Left renal cortex interstitium (tissue), 4 donors: ENCODE measurements at places on chromosomes 6 and 20. TPM values are rescaled to one million over a fixed set of nuclear protein-coding genes. Genes with fewer than 3 reads are reported as not detected.

CDH4 gene
- polyA plus RNA-seq: 7.1 TPM

ABT1 gene
- 17.9 TPM for polyA plus RNA-seq

DSN1 gene
- polyA plus RNA-seq: 16.6 TPM

LAMA5 gene
- polyA plus RNA-seq: 116 TPM

ULBP2 gene
- polyA plus RNA-seq: 0.47 TPM

KCNB1 gene
- polyA plus RNA-seq: 1.1 TPM

GPR63 gene
- polyA plus RNA-seq: 4.5 TPM

PI3 gene
- not detected for polyA plus RNA-seq

SLC17A3 gene
- 0.79 TPM for polyA plus RNA-seq

DNA sequence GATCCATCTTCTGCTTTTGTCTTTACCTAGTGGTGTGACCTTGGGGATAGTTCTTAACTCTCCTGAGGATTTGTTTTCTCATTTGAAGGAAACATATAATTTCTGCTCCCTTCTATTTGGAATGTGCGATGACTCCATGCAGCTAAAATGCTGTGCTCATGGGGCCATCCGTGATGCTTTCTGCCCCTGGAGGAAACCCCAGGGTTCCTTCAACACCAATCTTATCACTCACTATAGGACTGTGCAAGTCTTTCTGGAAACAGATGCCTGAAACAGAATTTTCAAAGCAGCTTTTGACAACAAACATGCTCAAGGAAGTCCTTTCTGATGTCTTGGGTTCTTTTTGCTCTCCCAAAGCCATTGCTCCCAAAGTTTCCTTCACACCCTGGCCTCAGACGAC, 128.8 kb upstream of the GGTLC1 start:
- no peak for DNase-seq

- no peak for DNase-seq
These were observed 430.3 kb upstream of the SULF2 start for GRCh38 chr20:48215536-48215935.

GRCh38 chr20:56934888-56935287, 305.8 kb downstream of the TFAP2C start:
- no peak for DNase-seq

- DNase-seq: no peak
These were observed 50.0 kb upstream of the PLEKHG1 start for GRCh38 chr6:150549674-150550101.

GRCh38 chr6:121663292-121663810, 227.9 kb downstream of the GJA1 start:
- no peak for DNase-seq

DNA sequence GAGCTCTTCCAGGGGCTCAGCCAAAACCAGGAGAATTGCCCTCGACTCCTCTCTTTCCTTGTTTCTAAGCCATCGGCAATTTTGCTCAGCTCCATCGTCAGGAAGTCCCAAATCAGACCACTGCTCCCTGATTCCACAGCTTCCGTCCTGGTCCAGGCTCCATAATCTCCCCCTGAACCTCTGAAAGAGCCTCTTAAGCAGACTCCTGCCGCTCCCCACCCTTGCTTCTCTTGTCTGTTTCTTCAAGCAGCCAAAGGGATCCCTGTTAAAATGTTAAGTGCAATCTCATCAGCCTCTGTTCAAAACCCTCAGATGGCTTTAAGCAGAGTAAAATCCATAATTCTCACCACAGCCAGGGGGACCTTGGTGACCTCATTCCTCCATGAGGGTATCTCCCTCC, 244.7 kb upstream of the SPTLC3 start:
- no peak for DNase-seq

- DNase-seq: peak; percentile 37
These were observed 709 bp upstream of the ZNF76 start for GRCh38 chr6:35258858-35259193.

DNA sequence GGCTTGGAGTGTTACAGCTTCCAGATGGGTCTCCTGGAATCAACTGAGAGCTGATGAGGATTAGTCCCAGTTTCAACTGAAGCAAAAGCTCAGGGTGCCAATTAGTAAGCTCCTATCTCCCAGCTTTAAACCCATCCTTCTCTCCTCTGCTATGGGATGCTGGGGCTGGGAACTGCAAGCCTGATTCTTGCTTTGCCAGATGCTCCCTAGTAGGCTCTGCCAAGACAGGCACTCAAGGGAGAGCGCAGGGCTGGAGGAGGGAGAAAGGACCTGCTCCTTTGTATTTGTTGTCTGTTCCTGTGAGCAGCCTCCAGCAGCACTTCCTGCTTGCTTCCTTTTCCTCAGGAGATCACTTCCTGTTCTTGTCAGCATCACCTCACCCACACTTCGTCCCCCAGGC, 309.7 kb downstream of the KIF16B start:
- DNase-seq: no peak

GRCh38 chr6:91626911-91627310, 1040.0 kb upstream of the MAP3K7 start:
- DNase-seq: no peak

DNA sequence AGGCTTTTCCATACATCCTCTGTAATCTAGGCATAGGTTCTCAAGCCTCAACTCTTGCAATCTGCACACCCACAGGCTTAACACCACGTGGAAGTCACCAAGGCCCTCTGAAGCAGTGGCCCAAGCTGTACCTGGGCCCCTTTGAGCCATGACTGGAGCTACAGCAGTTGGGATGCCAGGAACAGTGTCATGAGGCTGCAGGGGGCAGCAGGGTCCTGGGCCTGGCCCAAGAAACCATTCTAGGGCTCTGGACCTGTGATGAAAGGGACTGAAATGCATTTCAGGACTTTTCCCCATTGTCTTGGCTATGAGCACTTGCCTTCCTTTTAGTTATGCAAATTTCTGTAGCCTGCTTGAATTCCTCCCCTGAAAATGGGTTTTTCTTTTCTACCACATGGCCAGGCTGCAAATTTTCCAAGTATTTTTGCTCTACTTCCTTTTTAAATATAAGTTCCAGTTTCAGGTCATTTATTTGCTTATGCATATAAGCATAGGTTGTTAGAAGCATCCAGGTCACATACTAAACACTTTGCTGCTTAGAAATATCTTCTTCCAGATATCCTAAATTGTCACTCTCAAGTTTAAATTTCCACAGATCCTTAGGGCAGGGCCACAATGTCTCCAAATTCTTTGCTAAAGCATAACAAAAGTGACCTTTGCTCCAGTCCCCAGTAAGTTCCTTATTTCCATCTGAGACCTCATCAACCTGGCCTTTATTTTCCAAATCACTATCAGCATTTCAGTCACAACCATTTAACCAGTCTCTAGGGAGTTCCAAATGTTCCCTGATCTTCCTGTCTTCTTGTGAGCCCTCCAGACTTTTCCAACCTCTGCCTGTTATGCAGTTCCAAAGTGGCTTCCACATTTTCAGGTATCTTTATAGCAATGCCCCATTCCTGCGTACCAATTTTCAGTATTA, 48.6 kb upstream of the CD2AP start:
- no peak for DNase-seq

- DNase-seq: no peak
These were observed 7.5 kb downstream of the RFX6 start for GRCh38 chr6:116884530-116884929.

DNA sequence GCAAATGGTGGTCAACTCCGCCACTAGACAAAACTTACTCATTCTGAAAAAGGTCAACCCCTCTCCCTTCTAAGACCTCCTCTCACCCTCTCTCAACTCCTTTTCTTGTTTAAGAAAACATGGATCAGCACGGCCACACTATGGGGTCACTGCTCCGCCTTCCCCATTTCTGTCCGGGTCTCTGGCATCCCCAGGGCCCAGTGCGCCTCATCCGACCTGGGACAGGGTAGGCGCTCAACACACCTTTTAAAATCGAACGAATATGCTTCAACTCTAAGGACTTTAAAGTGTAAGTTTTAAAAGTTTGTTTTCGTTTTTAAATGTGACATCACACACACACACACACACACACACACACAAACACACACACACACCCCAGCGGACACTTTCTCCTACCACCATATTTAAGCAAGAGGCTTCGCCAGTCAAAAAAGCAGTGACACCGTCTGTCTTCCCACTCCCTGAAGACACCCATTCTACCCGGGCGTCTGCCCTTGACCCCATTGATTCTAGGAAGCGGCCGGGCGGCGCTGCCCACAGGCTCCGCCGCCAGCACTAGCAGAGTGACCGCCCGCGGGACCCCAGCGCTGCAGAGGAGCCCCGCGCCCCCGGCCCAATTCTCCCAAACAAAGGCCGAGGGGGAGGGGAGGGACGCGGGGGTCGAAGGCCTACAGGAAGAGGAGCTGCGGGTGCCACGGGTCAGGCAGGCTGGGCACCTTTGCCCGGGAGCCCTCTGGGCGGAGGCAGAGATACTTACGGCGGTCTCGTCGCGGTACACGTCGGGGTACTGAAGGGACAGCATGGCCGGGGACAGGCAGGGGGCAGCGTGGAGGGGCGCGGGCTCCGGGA, 568 bp downstream of the PREP start:
- DNase-seq: no peak

GRCh38 chr20:39431091-39431880, 469.1 kb downstream of the DHX35 start:
- no peak for DNase-seq

GRCh38 chr6:38831865-38832264, 116.8 kb downstream of the DNAH8 start:
- no peak for DNase-seq

- DNase-seq: no peak
These were observed 149.9 kb downstream of the RPS12 start for GRCh38 chr6:132964101-132964867.

DNA sequence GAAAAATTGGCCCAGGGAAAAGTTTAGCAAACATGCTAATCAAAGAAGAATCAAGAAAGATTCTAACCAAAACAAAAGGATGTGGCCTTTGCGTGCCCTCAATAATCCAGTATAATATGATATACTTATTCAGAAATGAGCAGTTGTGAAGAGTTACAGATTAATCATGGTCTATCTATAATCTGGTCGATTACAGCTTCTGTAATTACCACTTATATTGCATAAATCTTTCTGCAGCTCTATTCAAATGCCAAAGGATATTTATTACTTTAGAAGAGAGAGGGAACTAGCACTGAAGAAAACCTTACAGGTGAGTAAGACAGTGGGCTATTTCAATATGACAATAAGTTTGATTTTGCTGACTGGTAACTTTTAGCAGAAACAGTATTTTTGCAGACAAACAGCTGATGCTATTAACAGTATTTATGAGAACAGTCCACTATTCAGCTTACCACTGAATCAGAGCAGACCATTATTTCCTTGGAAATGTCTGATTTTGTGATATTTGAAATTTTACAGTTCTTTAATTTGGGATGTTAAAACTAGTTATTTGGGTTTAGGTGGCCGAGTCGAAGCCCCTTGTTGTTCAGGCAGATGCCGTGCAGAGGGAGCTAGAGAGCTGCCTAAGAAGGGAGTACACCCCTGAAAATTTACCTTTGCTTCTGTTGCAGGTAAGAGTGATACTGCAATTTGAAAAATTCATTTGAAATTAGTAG, 92.2 kb downstream of the CEP57L1 start:
- DNase-seq: no peak

DNA sequence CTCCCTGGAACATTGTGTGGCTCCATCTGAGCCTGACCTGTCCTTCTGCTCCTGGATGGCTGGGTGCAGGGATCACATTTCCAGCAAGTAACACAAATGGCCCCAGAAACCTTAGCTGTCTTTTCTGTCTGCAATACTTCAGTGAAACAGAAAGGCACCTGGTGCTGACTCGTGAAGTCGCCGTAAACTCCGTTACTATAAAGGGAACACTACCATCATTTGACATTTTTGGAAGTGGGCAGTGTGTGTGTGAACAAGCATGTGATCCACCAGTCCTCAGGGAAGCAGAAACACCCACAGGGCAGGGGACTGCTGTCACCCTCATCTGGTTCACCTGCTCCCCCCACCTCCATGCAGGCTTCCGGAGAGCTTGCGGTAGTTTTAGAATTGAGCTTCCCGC, 23.9 kb downstream of the SERPINB6 start:
- no peak for DNase-seq

DNA sequence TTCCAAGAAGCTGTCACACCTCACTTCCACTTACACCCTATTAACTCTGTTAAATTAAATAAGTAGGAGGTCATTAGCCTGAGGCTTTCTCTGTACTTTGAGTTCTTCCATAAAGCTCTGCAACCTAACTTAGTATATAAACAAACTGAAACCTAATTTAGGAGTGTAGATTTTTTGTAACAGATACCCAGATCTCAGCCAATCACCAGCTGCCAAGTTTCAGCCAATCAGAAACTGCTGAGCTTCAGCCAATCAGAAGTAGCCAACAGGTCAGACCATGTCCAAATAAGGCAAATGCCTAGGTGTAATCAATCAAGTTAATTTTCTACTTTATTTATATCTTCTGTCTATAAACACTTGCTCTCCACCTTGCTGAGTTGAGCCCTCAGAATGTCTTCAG, 142.7 kb upstream of the SULF2 start:
- no peak for DNase-seq

GRCh38 chr6:41630946-41631345, 7.3 kb upstream of the MDFI start:
- DNase-seq: no peak

GRCh38 chr6:29509711-29510110, 22.0 kb upstream of the MAS1L start:
- no peak for DNase-seq

GRCh38 chr6:112253498-112253840, 898 bp downstream of the LAMA4 start:
- peak; percentile 66 for DNase-seq

GRCh38 chr20:23643659-23644058, 5.9 kb upstream of the CST3 start:
- no peak for DNase-seq

DNA sequence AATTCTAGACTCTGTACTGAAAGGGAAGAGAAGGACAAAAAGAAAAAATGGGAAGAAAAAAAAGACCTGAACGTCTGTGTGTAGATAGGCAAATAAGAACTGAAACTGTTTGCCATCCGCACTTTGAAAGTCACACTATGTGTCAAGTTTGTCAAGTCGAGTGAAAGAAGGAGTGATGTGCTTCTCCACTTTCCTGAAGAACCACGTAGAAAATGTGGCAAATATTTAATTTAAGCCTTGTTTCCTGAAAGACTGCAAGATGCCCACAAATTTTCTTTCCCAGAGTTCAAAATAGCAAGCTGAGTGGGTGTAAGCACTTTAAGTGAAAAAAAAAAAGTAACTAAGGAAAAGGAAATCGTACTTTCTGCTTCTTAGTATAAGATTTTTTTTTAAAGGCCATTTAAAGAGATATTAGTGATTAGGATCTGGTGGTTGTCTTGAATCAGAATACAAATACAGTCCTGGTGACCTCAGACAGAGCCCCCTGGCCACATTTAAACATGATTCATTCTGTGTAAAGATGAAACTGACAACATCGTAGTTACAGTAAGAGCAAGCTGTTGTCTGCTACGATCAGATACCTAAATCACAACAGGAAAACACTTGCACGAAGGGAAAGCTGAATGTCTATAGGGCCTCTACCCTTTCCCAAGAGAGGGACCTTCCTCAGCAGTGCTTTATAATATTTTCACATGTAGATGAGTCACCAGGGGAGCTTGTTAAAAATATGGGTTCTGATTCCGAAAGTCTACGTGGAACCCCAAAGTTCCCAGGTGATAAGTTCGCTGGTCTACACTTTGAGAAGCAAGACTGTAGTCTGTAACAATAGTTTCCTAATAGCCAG, 102.3 kb downstream of the HIVEP2 start:
- no peak for DNase-seq
